DMS53 (cell line): ENCODE measurements at places on chromosomes 11 and 22.

- peak; percentile 54 for DNase-seq
Observed at GRCh38 chr11:75203138-75203537, 37.4 kb upstream of the TPBGL start.

- DNase-seq = no peak
Observed at GRCh38 chr11:7423946-7424345, 61.4 kb upstream of the OLFML1 start.

- DNase-seq = no peak
Observed at GRCh38 chr11:110182886-110183285, 89.7 kb downstream of the ZC3H12C start.

DNA sequence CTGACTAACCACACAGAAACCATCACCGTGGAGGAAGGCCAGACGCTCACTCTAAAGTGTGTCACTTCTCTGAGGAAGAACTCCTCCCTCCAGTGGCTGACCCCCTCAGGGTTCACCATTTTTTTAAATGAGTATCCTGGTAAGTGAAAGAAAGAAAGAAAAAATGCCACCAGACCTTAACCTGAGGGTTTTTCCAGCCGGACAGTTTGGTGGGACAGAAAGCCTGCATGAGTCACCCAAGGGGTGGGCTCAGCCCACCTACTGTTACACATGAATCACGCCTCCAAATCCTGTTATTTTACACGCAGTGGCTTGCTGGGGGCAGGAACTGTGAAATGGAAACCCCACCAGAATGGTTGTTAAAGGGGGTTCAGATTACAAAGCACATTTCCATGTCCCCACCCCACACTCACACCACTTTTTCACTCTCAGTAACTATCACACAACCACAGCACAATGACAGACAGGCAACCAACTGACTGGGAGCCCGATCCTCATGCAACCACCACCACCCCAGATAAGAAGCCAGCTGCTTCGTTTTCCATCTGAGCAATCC is 11.9 kb downstream of the CRTAM start:
- no peak for DNase-seq

DNA sequence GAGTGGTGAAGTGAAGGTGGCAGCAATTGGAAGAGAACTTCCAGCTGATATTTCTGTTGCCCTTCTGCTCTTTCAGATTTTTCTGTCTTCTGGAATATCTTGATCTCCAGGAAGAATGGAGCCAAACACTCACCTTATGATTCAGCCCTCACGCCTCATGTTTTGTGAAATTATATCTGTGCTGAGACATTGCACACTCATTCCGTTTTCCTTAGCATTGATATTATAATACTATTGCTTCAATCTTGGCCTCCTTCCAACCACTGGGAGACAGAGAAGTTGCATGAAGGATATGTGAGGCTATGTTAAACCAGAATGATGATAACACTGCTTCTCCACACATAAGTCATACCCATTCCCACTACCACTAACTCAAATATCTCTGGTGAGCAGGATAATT is 177.9 kb downstream of the ETS1 start:
- DNase-seq = no peak

DNA sequence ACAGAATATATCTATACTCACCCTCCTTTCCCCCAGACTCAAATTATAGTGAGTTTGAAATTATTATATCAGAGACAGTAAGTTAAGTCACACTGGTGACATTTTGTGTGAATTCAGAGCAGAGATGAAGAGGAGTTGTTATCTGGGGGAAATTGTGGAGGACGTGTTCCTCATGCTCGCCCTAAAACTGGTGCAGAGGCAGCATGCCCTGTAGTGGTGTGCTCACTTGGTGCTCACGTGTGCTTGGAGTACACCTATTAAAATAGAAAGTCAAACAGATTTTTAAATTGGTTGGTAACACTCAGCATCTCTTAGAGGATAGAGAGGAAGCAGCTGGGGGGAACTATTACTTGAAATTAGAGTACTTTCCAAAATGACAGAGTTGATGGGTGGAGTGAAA is 51.6 kb upstream of the ADSL start:
- DNase-seq = no peak

GRCh38 chr11:71502871-71503435 is 24.1 kb upstream of the KRTAP5-7 start:
- DNase-seq = no peak

DNA sequence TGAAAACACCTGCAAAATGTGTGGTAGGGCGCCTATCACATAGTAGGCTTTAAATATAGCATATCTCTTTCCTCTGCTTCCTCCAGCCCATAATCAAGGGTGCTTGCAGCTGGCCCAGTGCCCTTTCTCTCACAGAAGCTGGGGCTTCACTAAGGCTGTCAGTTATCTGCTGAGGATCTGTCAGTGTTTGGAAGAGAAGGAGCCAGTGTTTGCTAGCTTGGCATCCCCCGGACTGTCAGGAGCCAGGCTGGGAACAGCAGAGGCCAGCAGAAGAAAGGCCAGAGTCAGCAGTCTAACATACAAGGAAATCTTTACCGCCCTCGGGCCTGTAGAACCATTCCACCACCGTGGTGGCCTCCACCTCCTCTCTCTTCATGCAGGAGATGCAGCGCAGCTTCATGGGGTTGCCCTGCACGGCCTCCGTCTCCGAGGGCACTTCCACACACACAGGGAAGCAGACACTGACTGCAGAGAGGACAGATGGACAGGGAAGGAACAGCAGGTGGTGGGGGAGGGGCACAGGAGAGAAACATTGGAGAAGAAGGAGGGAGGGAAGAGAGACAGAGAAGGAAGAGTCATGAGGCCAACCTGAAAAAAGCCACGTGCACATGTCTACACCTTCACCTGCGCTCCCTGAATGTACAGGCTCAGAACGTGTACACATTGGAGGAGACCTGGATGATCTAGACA is 9.0 kb downstream of the SCN3B start:
- DNase-seq = no peak

DNA sequence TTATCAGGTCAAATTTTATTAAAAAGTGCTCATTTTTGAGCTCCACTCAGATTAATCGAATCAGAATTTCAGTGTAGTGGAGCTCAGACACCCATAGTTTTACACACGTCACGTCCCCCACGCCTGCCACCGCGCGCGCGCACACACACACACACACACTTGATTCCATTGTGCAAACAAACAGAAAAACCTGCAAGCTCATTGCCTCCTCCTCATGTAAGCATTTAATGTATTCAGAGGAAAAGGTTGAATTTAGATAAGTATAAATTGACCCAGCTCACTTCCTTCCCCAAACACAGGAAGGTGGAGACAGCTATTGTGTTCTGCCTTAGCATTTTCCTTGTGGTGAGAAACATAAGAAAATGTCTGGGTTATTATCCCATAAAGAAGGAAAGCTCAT is 336.7 kb downstream of the LUZP2 start:
- peak; percentile 16 for DNase-seq

DNA sequence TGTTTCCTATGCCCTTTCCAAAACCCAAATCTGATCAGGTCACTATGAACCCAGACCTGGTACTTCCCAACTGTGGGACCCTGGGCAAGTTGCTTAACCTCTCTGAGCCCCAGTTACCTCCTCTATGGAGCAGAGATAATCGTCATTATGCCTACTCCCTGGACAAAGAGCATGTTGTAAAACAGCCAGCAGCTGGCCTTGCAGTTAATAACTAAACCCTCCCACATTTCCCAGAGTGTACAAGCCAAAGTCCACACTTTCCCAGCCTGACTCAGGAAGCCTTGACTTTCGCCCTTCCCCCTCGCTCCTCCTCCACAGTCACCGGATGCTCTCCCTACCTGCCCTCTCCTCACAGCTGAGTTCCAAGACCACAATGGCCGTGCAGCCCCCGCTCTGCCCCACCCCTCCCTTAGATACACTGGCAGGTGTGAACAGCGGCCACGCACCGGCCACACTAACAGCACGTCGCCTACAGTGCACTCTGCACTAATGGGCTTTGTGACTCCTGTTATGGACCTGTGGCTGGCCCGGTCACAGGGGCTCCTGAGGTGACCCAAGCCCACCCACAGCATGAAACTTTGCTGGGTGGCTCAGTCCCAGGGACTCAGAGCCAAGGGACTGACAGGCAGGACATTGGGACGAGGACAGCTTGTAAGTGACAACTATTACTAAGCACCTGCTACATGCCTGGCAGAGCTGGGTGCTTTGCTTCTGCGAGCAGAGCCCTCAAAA is 15.6 kb upstream of the MFNG start:
- peak; percentile 91 for DNase-seq

DNA sequence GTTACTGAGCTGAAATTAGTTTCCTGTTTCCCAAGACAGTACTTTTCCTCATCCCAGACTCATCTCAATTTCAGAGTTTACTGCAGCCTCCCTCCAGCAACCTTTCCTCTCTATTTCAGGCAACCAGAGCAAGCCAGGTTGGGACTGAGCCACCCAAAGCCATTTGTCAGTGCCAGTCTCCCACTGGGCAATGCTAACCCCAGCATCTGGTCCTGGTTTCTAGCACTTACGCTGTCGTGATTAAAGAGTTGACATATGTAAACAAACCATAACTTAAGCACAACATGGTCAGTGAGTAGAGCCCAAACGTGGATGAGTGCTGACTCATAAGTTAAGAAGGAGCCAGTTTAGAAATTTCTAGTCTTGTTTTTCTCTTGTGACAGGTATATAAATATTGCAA is 119.6 kb upstream of the BLID start:
- DNase-seq = peak; percentile 62

DNA sequence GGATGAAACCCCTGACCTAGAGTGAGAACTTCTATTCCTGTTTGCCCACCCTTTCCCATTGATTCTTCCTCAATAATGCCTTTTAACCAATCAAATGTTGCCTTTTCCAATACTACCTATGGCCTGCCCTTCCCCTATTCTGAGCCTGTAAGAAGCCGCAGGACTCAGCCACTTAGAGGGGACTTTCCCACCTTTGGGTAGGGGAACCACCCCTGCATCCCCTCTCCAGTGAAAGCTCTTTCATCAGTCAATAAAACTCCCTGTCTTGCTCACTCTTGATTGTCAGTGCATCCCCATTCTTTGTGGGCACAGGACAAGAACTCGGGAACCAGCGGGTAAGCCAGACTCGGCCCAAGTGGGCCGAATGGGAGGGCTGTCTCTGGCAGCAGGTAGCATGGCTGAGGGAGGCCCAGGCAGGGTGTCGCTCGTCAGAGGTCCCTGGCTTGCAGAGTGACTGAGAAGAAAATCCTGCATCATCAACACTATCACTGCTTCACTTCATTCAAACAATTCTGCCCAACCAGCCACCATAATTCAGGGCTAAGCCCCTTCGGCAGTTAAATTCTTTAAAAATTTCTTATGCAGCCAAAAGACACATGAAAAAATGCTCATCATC is 30.4 kb downstream of the LDHAL6A start:
- DNase-seq = no peak

DNA sequence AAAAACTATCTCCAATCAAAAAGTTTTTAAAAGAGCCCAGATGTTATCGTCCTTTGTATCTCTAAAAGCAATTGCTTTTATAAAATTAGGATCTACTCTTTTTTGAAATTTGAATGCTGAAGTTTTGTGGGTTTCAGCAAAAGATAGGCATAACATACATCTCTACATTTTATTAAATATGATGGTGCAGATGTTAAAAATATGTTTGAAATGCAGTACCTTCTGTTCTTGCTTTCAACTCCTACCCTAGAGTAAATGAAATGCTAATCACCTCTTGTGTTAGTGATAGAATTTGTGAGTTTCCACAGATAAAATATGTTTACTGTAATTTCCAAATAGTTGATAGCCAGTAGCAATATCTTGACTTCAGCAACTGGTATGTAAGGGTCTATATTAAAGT is 95.7 kb upstream of the VPREB1 start:
- no peak for DNase-seq

- no peak for DNase-seq
Observed at GRCh38 chr22:30121960-30122359, 41.7 kb downstream of the HORMAD2 start.

- DNase-seq = no peak
Observed at GRCh38 chr11:33320814-33321330, 63.7 kb downstream of the HIPK3 start.

DNA sequence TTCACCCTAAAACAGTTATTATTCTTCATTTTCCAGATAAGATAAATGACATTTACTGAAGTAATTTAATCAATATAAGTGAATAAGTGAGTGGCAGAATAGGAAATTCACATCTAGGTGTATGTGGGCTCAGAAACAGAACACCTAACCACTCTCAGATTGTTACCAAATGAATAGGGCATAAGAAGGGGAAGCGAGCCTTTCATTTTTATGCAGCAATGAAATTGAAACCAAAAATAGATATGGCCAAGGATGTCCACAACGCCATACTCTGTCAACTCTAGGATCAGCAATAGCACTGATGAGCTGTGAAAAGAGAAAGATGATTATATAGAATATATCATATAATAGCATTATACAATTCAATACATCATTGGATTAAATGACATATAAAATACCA is 398.1 kb upstream of the API5 start:
- no peak for DNase-seq

- DNase-seq = peak; percentile 98
Observed at GRCh38 chr11:74532501-74533246, 39.1 kb upstream of the LIPT2 start.

DNA sequence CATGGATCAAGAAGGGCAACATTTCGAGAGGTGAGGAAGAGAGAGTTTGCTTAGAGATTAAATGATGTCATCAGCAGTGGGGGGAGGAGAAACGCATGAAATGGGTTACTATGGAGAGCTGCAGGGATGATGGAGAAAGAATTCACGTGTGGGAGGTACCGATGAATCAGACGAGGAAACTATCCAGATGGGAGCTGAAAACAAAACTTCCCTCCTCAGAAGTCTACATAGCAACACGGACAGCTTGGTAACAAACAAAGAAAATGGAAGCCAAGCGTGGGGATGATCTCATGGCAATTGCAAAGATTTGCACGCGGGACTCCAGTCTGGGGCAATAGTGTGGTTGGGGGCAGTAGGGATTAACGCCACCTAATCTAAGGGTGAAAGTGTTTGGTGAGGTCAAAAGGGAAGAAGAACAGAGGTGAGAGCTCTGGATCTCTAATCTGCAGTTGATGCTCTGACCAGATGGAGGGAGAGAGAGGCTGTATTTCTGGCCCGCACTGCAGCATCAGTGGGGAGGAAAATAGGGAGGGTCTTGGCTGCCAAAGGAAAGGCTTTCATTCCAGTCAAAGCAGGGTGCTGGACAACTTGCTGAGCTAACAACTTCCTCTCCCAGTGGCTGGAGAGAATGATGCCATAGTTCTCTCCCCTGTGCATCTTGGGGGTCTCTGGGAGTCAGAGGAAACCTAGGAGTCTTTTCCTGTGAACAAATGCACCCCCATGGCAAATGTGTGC is 43.4 kb upstream of the CSNK2A3 start:
- DNase-seq = peak; percentile 90
